ENCODE measurements at places on chromosomes 5 and 9.

DNA sequence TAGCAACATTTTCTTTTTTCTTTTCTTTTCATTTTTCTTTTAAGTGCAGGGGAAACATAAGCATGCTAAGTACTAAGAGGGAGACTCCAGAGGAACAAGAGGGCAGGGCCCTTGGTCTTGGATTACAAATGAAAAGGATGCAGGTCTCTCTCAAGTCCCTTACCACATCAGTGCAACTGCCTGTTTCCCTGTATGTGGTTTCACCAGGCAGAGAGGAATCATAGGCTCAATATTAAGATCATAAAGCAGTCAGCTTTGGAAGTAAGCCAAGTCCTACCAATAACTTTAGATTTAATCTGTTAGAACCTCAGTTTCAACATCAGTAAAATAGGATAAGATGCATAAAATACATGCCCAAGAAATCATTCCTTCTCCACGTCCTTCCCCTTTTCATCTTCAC lies 422.7 kb upstream of the PAPPA start:
- no peak for DNase-seq

DNA sequence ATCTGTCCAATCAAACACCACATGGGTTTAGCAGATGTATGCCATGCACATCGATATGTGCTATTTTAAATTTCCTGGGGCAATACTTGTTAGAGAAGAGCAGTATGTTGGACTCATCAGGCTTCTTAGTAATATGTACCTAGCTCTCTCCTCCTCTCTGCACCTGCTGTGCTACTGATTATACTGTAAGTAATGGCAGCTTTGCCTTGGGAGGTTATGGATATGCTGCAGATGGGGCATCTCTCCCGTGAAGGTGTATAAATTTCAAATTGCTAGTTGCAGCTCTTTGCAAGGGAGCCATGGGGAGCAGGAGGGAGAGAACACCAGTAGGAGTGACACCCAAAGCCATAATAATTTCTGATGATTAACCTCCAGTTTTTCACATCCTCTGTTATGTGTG lies 101.5 kb downstream of the SPATA31D1 start:
- no peak for DNase-seq

- DNase-seq = no peak
Observed at GRCh38 chr5:158079097-158079496, 220.2 kb upstream of the CLINT1 start.

- DNase-seq = no peak
Observed at GRCh38 chr5:149581192-149581861, at the start of gene ARHGEF37. Gene ARHGEF37 (plus strand): TSS chr5:149581498. CDS start chr5:149597770, 16,272 bp downstream.

- DNase-seq = no peak
Observed at GRCh38 chr5:89065919-89066318, 182.9 kb upstream of the MEF2C start.

DNA sequence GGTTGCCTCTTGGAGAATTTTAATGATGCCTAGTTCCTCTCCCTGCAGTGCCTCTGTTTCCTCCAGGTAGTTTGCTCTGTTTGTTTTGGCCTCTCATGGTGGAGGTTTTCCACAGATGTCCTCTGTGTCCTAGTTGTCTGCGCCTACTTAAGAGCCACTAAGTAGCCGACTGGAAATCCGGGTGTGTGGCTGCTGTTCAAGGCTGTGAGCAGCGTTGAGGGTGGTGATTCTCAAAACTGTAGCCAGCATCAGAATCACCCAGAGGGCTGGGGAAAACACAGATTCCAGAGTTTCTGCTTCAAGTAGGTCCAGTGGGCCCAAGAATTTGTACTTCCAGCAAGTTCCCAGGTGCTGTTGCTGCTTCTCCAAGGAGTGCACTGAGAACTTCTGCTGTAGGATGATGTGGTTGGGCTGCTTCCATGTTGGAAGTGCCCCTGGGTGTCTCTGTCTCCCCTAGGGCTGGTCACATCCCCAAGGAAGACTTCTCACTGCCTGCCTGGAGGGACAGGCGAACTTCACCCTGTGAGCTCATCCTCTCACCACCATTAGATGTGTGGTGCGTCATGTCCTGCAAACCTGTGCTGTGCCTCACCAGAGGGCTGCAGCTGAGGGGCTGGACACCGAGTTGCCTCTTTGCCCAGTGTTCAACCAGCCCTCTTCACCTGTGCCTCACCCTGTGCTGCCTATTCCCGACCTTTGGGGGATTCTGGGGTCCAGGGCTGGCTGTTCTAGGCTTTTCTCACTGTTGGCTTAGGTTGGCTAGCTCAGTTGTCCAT lies 34.8 kb downstream of the SECISBP2 start:
- no peak for DNase-seq

DNA sequence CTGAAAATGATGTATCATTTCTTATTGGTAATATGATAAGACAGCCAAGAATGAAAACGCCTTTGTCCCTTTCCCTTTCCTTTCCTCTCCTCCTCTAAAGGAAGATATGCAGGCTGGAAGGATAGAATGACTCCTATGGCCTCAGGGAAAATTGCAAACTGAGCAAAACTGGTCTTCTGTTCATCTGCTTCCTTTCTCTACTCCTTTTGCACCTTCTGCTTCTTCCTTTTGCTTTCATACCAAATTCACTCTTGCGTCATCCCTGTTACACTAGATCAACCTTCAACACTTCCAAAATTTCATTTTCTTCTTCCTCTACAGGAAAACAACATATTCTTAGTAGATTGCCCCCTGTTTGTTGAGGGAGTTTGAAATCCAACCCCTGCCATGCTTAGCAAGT lies 234.1 kb downstream of the ADAMTS6 start:
- DNase-seq = no peak

DNA sequence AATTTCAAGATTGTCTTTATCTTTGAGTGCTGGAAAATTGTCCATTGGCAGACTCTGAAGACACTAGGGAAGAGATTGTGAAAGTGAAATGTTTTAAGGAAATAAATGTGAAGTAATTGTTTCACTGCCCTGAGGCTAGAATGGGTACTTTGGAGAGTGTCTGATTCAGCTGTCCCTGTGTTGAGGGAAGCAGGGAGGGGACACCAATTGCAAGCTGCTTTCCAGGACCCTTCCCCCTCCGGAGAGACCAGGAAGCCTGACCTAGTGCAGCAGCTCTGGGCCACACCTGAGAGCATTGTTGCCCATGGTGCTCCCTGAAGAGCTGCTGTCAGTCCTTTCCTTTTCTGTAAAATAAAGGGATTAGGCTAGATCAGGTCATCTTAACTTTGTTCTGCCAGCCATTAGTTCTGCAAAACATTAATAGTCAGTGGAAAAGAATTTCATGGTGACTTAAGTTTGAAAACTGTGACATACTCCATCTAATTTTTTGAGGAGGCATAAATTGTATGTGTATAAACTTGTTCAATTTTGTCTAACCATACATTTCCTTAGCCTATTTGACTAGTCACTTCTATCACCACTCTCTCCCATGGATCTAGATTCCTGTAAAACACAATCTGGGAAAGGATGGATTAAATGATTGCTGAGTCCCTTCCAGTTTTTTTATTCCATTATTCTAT lies 18.8 kb downstream of the MAP1B start:
- no peak for DNase-seq

DNA sequence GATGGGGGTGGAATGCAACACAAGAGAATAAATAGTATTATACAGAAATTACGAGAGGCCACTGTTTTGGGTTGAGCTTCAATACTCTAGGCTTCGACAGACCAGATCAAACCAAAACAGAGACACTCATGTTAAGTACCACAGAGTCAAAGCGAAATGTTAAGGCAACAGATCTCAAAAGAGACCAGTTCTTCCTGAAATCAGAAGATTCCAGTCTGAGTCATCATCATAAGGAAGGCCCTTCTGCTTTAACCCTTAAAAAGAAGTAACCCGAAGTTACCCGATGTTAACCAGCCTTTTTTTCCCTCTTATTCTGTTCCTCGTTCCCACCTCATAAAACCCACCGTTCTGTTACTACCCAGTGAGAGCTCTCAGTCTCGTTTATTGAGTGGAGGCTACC lies 75.9 kb downstream of the SFXN1 start:
- no peak for DNase-seq

GRCh38 chr9:69120380-69121154 lies 53.5 kb upstream of the TJP2 start:
- DNase-seq = no peak

GRCh38 chr5:120655828-120656435 lies 191.8 kb downstream of the PRR16 start:
- DNase-seq = no peak

GRCh38 chr9:112124156-112124555 lies 50.9 kb downstream of the SUSD1 start:
- DNase-seq = no peak

DNA sequence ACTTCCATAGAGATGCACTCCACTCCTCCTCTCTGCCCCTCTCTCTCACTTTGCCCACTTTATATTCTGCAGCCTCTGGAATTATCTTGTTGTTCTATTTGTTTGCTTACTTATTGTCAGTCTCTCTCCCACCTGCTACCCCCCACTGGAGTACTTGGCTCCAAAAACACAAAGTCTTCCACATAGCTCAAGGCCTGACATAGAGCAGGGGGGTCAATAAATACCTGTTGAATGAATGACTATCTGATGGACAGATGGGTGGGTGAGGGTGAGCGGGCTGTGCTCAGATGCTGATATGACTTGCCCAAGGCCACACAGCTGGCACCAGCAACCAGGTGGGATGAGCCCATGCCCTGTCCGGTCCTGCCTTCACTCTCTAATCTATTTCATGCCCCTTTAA lies 13.4 kb upstream of the UNC5A start:
- no peak for DNase-seq

DNA sequence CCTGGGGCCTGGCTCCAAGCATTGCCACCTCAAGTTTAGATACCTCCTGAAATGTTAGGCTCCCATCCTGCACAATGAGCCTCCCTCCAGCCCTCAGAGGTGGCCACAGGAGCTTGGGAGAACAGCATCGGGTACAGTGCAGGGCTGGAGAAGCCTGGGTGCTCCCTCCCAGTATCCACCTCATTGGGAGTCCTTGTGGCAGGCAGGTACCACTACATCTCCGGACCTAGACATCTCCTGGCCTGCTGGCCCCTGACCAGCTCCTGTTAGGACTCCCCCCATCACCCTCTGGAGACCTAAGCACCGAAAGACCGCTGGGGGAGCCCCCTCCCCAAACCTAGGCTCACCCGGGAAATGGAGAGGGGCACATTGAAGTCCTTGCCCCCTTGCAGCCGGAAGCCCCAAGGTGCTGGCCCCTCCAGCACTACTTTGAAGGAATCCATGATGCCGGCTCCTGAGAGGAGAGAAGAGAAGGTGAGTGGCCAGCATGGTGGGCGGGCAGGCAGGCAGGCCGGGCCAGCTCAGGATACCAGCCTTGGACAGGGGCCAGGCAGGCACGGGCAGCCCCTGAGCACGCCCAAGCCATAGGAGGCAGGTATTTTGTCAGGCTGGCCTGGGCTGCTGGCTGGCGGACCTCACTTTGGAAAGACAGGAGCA lies 1.2 kb downstream of the PDLIM7 start:
- no peak for DNase-seq
